ENCODE measurements at places on chromosomes 2 and 18.

- peak; percentile 85 for DNase-seq
Observed at GRCh38 chr2:19722531-19722971, 179.2 kb downstream of the TTC32 start.

DNA sequence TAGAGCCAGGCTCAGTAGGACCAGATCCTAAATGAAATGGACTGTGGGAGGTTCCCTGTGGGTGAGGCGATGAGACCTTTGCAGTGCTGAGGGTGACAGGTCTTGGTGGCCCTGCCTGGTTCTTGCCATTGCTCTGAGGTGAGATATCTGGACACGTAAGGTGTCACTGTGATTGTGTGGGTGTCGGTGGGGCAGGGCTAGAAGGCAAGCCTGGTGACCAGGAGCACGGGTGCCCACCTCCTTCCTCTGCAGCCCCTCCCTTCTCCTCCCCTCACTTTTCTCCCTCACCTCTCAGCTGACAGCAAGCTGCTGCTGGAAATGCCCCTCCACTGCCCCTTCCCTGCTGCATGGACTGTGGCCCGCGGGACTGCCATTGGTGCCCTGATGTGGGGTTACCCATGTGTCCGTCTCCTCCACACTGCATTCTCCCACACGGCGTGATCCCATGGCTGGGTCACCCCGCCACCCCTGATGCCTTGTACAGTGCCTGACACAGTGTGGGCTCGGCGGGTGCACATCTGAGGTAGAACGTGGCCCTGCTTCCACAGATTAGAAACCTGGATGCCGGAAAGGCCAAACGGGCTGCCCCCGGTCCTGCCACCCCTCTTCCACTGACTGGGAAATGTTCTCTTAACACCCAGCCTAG, 55.6 kb upstream of the FOSL2 start:
- DNase-seq = no peak

DNA sequence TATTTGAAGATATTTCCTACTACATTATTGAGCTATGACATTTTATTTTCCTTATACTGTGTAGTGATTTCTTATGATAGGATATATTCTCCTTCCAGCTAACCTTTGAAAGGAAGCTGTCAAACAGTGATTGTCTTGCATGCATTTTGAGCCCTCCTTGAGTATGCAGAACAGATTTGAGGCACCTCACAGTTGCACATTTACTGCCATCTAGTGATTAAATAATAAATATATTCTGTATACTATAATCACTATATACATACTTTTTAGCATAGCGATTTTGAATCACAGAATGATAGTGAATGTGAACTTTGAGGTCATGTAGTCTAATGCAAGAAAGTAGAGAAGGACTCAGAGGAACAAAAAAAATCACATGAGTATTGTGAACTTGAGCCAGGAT, 268.4 kb upstream of the CDH19 start:
- peak; percentile 54 for DNase-seq

GRCh38 chr2:43241558-43241957, 15.2 kb upstream of the ZFP36L2 start:
- DNase-seq = no peak

DNA sequence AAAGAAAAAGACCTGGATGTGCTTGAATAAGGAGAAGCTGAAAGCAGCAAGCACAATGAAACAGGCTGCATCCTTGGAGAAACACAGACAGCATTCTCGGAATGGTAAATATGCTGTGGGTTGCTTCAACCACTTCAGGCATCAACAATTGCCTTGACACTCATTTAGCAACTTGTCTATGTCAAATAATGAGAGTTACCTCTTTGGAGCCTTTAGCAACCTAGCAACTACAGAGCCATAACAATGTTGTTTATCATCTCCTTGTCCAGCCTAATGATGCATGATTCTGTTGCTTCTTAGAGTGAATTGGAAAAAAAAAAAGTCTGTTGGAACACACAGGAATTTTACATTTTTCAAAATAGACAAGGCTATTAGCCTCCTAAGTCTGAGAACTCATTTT, 410.6 kb downstream of the PIK3C3 start:
- no peak for DNase-seq

DNA sequence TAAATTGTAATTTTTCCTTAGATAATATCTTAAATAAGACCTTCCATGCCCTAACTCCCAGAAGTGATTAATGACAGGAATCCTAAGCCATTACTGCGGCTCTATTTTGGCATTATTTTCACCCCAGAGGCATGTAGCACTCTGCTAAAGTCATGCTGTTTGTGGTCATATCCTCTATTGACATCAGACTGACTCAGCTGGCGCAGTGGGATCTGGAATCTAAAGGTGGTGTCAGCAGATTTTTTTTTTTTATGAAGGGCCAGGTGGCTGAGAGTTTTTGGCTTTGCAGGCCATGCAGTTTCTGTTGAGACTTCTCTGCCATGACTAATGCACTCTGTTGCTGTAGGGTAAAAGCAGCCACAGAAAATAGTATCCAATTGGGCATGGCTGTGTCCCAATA, 64.1 kb upstream of the ACVR1C start:
- DNase-seq = no peak

GRCh38 chr18:78796693-78797455, 182.7 kb upstream of the SALL3 start:
- DNase-seq = no peak

DNA sequence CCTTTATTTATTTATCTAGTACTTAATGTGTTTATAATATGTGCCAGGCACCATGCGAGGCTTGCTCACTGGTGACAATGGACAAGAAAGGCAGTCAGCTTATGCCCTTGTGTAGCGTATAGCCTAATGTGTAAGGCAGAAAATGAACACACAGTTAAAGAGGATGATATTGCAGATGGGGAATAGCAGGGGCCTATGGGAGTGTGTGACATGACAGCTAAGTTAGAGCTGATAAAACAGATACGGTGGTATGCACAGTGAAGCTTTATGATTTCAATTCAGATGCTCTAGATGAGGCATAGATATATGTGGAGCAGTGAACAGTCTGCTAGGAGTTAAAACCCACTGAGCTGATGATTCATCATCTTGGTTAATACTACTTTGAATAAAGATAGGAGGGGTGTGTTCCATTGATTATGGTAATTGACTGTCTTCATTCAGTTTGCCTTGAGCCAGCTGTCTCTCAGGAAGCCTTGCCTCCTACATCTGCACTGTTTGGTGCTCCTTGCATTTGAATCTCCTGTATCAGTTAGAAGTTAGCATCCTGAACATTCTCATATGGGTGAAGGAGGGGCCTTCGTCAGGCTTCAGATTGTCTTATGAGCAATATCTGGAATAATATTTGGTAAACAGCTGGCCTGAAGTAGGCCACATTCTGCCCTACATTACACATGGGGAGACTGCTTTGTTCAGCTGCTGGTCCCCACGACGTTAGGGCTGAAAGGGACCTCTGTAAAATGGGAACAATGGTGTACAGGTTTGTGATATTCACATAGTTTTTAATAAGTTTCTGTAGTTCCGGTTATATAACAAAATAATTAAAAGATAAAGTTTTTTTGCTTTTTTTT, 13.2 kb downstream of the MAP4K4 start:
- DNase-seq = peak; percentile 19

GRCh38 chr2:225091336-225091735, 49.1 kb upstream of the DOCK10 start:
- DNase-seq = no peak

DNA sequence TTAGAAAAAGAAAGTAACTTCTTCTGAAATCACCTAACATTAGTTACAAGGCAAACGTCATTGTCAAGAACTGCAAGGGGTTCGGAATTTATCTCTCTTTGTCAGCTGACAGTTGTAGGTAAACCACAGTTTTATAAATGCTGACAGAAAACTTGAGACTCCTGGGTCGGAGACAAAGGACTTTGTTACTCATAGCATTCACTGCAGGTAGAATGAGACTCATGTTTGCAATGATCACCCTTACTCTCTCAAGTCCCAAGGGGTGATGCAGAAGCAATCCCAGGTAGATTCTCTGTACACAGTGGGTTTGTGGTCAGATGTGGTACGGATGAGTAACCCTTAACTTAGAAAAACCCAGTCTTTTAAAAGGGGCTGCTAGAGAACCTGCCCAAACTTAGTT, 757.8 kb downstream of the TRIB2 start:
- DNase-seq = no peak

- peak; percentile 57 for DNase-seq
Observed at GRCh38 chr2:5697562-5697961, 5.4 kb downstream of the SOX11 start.

- DNase-seq = no peak
Observed at GRCh38 chr2:71459084-71459431, 5.7 kb downstream of the DYSF start.

GRCh38 chr2:23453836-23454460, 69.0 kb downstream of the KLHL29 start:
- no peak for DNase-seq

- no peak for DNase-seq
Observed at GRCh38 chr2:74096052-74096451, 51.7 kb downstream of the BOLA3 start.

GRCh38 chr2:120855855-120856405, 120.3 kb downstream of the GLI2 start:
- DNase-seq = no peak

DNA sequence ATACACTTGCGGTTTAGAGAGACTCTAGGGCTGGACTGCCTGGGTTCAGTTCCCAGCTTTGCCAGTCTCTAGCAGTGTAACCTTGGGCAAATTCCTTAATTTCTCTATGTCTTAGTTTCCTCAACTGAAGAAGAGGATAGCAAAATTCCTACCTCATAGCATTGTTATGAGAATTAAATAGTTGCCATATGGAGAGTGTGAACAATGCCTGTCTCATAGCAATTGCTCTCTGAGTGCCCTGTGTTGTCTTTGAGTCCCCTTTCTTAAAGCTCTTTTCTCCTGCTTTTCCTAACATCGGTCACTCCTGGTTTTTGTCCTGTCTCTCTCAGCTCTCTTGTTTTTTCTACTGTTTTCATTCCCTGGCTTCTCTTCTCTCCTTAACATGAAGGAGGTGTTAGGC, 116.8 kb upstream of the ALPP start:
- no peak for DNase-seq

DNA sequence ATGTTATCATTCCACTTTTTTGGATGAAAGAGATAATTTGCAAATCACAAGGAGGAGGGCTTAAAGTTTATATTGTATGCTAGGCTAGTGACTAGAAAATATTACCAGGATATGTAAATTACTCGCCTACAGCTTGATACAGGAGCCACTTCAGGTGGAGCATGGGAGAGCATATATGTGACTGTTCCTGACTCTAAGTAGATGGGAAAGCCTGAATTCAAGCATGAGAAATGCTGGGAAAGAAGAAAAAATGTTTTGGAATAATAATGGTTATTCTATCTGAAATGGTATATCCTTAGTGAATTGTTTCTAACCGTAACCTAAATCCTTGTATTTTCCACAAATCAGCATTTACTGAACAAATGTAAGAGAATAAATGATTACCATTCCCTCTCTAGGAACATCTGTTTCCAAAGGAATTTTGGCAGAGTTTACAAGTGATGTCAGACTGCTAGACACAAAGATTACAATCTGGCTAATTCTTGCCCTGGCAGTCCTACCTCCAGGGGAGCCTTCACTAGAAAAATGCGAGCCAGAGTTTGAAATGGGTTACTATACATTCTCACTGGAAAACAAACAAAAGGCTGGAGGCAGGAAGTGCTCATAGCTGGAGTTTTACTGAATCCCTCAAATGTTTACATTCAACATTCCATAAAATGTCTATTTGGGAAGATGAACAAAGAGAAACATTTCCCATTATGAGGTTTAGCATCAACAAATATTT, 129.4 kb upstream of the MAPRE2 start:
- peak; percentile 50 for DNase-seq

GRCh38 chr2:20355131-20355530, 4.5 kb upstream of the PUM2 start:
- DNase-seq = no peak

DNA sequence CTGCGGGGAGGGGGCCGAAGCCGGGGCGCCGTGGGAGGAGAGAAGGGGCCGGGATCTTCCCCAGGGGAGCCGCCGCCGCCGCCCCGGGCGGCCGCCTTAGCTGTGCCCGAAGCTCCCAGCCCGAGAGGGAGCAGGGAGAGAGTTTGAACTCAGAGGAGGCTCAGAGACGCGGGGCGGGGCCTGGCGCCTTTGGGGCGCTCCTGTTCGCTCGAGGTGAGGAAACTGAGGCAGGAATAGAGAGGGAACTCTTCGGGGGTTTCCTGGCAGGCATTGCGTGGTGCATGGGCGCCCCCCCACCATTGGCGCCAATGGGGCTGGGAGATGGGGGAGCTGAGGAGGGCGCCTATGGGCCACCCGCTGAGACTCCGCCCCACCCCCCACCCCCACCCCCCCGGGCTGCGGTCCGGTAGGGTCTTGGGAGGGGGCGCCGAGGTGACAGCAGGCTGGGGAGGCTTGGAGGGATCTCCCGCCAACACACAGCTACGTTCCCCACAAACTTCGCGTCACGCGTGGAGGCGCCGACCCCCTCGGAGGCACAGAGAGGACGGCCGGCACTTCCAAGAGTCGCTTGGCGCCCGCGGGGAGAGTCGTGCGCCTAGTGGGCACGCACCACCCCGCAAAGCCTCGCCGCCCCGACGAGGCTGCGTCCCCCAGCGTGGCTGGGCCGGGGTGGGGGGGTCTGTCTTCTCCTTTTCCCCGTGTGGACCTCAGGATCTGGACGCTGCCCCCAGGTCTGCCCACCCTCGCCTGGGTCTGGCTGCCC, 680 bp downstream of the CTDSP1 start:
- DNase-seq = no peak

DNA sequence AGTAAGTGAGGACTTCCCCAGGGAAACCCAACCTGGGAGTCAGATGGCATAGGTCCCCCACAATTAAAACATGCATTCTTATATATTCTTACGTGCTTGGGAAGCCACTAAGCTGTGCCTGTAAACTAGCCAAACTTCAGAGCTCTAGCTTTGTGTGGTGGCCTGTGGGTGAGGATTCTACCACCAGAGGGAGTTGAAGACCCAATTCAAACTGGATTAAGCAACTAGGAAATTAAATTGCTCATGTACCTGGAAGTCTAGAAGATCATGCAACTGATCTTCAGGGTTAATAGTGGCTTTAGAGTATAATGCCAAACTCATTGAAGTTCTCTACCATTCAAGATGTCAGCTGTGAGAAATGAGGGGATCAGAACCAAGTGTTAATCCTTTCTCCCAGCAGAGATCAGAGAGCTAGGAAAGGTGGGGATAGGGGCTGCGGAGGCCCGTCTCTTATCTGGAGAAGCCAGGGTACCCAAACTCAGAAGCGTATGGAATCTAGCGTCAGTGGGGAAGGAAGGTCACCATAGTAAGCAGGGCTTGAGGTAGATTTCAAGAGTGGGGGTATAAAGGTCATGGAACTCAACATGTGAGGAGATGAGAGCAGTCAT, 53.2 kb upstream of the CCDC85A start:
- peak; percentile 31 for DNase-seq

- DNase-seq = no peak
Observed at GRCh38 chr2:111219285-111219684, 98.6 kb downstream of the BCL2L11 start.

GRCh38 chr2:675051-675450, 2.2 kb downstream of the TMEM18 start:
- no peak for DNase-seq

GRCh38 chr2:114661971-114662939, 219.8 kb downstream of the DPP10 start:
- no peak for DNase-seq

DNA sequence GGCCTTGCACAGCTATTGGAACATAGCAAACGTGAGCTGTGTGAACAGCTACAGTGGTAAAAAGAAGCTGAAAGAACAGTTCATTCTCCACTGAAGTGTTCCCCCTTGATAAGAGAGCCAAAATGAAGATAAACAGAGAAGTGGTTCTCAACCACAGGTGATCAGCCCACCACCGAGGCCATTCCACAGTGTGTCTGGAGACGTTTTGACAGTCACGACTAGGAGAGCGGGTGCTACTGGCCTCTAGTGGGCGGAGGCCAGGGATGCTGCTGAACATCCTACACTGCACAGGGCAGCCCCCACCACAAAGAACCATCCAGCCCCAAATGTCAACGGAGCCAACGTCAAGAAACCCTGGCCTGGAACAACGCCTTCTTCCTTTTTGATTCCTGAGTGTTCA, 38.4 kb downstream of the ADCY3 start:
- no peak for DNase-seq

All from NCI-H2171 treated with DMSO at 0.1 percent for 48 hours (cell line).